ENCODE measurements at places on chromosomes 6 and 20. TPM values are rescaled to one million over a fixed set of nuclear protein-coding genes. Genes with fewer than 3 reads are reported as not detected.

HINT3 gene
- total RNA-seq: 12.6 TPM

LBP gene
- total RNA-seq: not detected

SPTLC3 gene
- total RNA-seq: 15.9 TPM

B3GAT2 gene
- not detected for total RNA-seq

TSPO2 gene
- total RNA-seq: not detected

EFCAB8 gene
- not detected for total RNA-seq

WFDC2 gene
- total RNA-seq: 12.4 TPM

BTBD3 gene
- total RNA-seq: 47.6 TPM

LHFPL5 gene
- not detected for total RNA-seq

TCP11 gene
- not detected for total RNA-seq

HRH3 gene
- not detected for total RNA-seq

CYP21A2 gene
- total RNA-seq: 1.2 TPM

TRIM40 gene
- 10.9 TPM for total RNA-seq

LZTS3 gene
- total RNA-seq: 38.4 TPM

TSHZ2 gene
- total RNA-seq: 14.8 TPM

PLCB1 gene
- total RNA-seq: 28.1 TPM

GSTA2 gene
- 41.0 TPM for total RNA-seq

DZANK1 gene
- 2.3 TPM for total RNA-seq

FAM83B gene
- 30.9 TPM for total RNA-seq

All from Peyer's patch (tissue), 4 donors.